ENCODE measurements at places on chromosomes 4 and X. TPM values are rescaled to one million over a fixed set of nuclear protein-coding genes. Genes with fewer than 3 reads are reported as not detected.

MTCP1 gene
- not detected for total RNA-seq

ITGB1BP2 gene
- total RNA-seq: not detected

LAS1L gene
- 8.2 TPM for total RNA-seq

UTP3 gene
- total RNA-seq: 8.8 TPM

IQCM gene
- 0.48 TPM for total RNA-seq

PCDH7 gene
- total RNA-seq: 38.2 TPM

CCDC110 gene
- total RNA-seq: 2.6 TPM

Data from uterus (tissue), 4 donors.